ENCODE measurements at places on chromosomes 12 and 14.

- DNase-seq = no peak
Observed at GRCh38 chr14:51894250-51894649, 33.8 kb downstream of the GNG2 start.

- DNase-seq = no peak
Observed at GRCh38 chr14:68497011-68497410, 295.9 kb downstream of the ZFP36L1 start.

- DNase-seq = no peak
Observed at GRCh38 chr14:90773705-90774104, 42.5 kb downstream of the TTC7B start.

DNA sequence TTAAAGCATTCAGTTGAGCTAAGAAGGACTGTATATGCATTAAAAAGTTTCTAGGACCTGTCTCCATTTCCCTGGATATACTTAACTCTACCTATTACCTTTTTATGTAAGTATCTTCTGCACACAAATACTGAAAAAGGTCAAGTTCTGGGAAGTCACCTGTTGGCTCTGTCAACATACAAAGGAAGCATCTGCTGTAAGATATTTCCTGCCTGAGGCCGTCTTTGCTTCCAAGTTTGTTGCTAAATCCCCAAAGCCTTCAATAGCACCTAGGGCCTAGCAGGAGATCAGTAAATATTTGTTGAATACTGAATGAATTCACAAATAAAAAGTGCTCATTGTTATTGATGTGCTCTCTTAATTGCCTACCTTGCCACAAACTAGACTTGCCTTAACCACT, 188.4 kb downstream of the DUSP6 start:
- no peak for DNase-seq

DNA sequence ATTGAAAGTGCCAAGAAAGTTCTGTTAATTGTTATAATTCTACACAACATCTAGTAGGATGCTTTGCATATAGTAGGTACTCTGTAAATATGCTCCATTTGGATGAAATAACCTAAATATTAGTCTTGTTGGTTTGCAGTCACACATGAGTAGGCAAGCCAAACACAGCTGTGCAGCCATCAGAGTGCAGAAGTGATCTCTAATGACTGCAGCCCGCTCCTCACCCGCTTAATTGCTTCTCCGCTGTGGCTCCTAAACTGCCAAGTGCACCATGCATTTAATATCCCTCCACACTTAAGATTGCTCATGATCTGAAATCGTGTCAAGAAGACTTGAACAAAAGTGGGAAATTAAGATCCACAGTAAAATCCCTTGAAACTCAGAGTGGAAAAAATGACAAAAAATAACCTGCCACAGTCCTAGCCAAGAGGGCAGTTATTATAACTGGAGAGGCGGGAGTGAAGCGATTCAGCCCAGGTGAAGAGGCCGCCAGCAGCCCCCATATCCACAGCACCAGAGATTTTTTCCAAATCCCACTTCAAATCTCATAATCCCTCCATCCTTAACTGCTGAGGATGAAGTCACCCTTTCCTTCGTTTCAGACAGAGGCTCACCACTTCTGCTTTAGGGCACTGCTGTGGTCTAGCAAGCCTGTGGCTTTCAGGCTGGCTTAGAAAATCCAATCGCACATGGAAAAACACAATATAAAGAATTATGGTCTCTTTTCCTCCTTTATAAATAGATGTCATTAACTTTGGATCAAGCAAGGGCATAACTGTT, 69.5 kb downstream of the TMEM30B start:
- DNase-seq = peak; percentile 88

GRCh38 chr14:83867566-83868225, 1662.2 kb upstream of the FLRT2 start:
- DNase-seq = peak; percentile 64

GRCh38 chr12:9971181-9971580, at the start of gene CLEC12A:
Gene CLEC12A, plus strand, starts transcription at chr12:9971409. Its CDS starts 188 bp downstream, at chr12:9971597.
- no peak for DNase-seq

GRCh38 chr12:108643941-108644810, 10.5 kb upstream of the SELPLG start:
- no peak for DNase-seq

GRCh38 chr12:74449872-74450271, 87.8 kb upstream of the ATXN7L3B start:
- DNase-seq = no peak

DNA sequence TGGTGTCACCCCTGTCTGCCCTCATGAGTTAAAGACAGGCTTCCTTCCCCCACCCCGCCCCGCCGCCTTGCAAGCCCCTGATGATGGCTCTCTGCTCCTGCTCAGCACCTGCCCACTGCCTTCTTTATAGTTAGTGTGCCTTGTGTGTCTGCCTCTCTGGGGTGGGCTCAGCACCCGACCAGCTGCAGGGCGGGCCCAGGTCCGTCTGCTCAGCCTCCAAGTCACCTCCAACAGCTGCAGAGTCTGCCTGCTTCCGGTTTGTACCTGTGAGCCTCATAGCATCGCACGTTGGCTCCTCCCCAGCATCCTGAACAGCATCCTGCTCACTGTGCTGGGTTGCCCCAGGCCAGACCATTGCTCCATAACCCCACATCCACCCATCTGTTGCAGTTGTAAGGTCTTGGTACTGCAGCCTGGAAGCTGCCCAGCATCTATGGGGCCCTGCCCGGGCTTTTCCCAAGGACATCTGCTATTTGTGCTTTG, 3.5 kb downstream of the TGFB3 start:
- no peak for DNase-seq

- no peak for DNase-seq
Observed at GRCh38 chr14:40119321-40119720, 687.1 kb upstream of the FBXO33 start.

- DNase-seq = peak; percentile 87
Observed at GRCh38 chr12:130633771-130634170, 82.3 kb downstream of the RIMBP2 start.

GRCh38 chr14:31505411-31505810, 17.6 kb upstream of the GPR33 start:
- DNase-seq = no peak

GRCh38 chr12:95796982-95797289, 6.4 kb upstream of the NTN4 start:
- DNase-seq = no peak

- DNase-seq = no peak
Observed at GRCh38 chr14:22185191-22185590, 403.8 kb downstream of the DAD1 start.

DNA sequence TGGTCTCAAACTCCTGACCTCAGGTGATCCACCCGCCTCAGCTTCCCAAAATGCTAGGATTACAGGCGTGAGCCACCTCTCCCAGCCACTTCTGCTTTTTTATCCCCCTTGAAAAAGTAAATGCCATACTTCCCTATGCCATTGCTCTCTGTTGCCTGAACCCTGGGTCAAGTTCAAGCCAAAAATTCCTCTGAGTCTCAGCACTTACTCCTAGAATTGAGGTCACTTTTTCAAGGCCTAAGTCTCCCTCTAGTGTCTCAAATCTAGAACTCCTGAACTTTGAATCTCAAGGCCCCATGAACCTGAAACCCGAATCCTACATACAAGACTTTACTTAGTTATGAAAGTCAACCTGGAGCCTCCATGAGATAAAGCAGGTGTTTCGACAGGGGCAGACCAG, 1.4 kb upstream of the APOBEC1 start:
- no peak for DNase-seq

DNA sequence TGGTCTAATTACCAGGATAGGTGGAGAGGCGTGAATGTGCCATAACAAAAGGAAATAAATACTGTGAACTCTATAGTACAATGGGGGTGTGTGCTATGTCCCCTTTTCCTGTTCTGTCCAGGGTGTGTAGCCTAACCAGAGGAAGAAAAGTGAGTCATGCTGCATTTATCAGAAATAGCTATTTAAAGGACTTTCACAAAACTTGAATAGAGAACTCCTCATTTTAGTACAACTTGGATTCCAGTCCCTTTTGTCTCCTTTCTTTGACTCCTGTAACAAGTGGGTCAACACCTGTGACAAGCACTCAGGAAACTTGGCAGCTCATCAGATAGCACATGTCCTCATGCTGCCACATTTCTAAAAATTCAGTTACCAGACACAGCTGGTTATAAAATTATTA, 123.4 kb downstream of the CCDC91 start:
- no peak for DNase-seq

DNA sequence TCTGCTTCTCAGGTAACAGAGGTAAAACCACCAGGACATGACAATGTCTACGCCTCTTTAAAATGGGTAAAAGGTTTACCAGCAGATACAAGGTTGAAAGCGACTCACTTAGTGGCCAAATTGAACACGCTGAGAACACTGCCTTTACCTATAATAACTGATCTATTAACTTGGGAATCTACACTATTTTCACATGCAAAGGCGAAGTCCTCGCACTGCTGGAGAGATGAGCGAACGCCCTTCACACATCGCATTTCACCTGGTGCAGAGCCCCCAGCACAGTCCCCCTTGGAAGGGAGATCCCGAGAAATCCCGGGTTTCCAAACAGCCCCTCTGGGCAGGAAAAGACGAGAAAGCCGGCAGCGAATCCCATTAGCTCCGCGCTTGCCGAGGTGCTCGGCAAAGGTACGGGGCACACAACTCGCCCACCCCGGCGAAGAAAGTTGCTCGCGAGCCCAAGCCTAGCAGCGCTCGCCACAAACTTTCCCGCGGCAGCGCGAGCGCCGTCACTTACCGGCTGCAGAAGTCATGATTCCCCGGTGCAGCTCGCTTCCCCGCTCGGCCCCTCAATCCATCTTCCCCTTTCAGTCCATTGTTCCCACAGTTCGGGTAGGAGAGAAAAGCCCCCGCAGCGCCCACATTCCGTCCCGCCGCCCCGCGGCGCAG, 423 bp downstream of the FGD6 start:
- DNase-seq = no peak

DNA sequence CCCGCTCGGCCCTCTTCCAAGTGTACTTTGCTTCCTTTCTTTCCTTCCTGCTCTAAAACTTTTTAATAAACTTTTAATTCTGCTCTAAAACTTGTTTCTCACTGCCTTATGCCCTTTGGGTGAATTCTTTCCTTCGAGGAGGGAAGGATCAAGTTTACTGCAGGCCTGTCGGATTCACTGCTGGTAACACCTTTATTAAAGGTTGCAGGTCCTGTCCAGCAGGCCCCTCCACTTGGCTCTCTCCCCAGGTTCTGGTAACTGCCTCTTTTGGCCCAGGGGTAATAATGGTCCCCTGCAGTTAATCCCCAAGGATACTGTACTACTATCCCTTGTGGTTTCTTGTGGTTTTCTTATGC, 152.7 kb upstream of the EEA1 start:
- no peak for DNase-seq

DNA sequence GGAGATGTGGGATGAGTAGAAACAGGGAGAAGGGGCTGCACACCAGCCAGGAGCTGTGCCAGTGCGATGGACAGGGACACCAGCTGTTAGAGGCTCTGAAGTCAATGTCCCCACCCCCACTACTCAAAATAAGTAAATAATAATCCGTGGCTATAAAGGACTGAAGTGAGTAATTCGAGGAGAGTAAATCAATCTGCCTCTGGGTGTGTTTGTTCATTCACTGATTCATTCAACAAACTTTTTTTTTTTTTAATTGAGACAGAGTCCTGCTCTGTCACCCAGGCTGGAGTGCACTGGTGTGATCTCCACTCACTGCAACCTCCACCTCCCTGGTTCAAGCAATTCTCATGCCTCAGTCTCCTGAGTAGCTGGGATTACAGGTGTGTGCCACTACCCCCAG, 363.6 kb downstream of the TMEM132D start:
- DNase-seq = no peak

GRCh38 chr12:27385766-27386564, 53.3 kb downstream of the BMAL2 start:
- DNase-seq = no peak

GRCh38 chr12:96196781-96197180, 2.6 kb downstream of the ELK3 start:
- no peak for DNase-seq

GRCh38 chr14:105471297-105471821, 3.3 kb upstream of the CRIP2 start:
- DNase-seq = no peak
